ENCODE measurements at places on chromosomes 13 and 19. TPM values are rescaled to one million over a fixed set of nuclear protein-coding genes. Genes with fewer than 3 reads are reported as not detected.

Gene CD320
- 21.1 TPM for total RNA-seq

Gene HCST
- total RNA-seq: 63.0 TPM

Gene ZFR2
- 1.3 TPM for total RNA-seq

Gene DOCK6
- total RNA-seq: 0.62 TPM

Gene GRIN3B
- 1.8 TPM for total RNA-seq

Gene PPP1R15A
- total RNA-seq: 1,165 TPM

Gene BLOC1S3
- 15.2 TPM for total RNA-seq

- DNase-seq: no peak
Measured at GRCh38 chr19:10460714-10461046, 40.3 kb downstream of the PDE4A start.

DNA sequence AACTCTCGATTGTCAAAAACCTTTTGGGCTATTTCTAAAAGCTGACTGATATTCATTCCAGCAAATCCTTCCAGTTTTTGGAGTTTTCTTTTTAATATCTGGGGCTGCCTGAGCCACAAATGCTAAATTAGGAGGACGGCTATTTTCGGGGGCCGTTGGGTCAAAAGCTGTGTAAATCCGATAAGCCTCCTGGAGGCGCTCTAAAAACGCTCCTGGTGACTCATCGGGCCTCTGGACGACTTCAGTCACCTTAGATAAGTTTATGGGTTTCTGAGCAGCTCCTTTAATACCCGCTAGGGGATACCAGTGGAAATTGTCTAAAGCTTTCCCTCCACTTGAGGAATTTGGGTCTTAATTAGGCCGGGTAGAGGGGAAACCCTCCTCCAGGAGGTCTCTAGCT is 66.4 kb downstream of the ZNF730 start:
- DNase-seq: no peak

GRCh38 chr19:9986787-9987281 is 23.5 kb downstream of the COL5A3 start:
- no peak for DNase-seq

DNA sequence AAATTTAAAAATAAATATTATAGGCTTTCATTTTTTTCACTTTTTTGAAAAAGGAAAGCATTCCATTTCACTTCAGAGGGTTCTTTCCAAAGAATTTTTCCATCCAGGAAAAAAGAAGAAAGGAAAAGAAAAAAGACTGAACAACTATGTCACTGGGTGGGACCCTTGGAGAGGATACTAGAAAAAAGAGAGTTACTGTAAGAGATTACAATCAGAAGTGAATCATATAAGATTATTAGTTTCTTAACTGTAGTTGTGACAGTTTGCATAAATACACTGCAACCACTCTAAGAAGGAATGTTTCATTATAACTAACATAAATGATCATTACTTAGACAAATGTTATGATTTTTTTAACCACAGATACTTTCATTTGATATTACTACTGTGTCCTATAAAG is 87.8 kb downstream of the KLF12 start:
- no peak for DNase-seq

DNA sequence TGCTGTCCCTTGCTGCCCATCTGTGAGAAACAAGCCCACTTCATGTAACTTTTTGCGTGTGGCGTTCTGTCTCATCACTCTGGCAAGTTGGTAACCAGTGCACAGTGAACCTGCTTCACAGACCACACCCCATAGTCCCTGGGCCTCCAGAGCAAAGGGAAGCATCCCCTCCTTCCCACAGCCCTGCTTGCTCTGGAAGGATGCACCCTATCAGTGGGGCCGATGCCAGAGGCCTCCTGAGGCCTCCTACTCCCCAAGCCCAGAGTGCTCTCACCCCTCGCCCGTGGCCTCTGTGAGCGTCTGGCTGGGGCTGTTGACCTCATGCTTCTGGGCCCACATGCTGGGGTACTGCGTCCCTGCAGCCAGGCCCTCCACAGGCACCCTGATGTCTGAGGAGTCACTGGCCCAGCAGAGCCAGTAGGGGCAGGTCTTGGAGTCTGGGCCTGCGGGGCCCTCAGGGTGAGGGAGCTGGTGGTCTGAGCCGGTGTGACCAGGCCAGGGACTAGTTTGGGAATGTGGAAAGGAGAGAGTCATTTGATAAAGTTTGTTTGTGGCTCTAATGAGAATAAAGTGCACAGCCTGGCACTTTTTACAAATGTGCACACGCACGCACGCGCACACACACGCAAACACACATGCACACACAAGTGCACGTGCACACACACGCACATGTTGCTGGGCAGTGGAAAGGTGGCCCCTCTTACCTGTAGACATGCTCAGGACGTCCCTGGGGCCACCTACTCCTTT is 5.1 kb downstream of the TMEM86B start:
- no peak for DNase-seq

- DNase-seq: no peak
Measured at GRCh38 chr19:5977222-5977784, 637 bp downstream of the RANBP3 start.

DNA sequence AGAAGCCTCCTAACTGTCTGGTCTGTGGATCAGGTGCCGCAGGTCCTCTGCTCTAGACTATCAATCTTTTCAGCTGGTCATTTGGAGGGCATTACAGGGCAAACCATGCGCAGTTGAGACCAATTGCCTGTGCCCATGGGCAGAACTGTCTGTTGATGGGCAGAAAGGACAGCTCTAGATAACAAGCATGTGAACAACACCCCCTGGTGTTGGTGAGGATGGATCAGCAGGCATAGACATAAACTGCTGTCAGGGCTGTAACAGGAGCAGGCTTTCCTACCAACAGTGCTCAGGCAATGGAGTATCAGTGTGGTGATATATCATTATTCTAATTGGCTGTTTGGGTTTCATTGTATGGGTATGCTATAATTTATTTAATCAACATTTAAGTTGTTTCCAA is 104.7 kb upstream of the KL start:
- DNase-seq: no peak

DNA sequence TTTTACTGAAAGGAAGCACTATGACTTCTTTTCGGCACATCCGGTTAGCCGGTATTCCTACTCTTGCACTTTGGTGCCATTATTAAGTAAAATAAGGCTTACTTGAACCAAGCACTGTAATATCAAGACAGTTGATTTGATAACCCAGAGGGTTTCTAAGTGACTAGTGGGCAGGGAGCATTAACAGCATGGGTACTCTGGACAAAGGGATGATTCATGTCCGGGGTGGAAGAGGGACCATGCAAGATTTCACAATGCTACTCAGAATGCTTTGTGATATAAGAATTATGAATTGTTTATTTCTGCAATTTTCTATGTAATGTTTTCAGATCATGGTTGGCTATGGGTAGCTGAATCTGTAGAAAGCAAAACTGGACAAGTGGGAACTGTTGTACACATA is 282.1 kb downstream of the TDRD3 start:
- DNase-seq: no peak

DNA sequence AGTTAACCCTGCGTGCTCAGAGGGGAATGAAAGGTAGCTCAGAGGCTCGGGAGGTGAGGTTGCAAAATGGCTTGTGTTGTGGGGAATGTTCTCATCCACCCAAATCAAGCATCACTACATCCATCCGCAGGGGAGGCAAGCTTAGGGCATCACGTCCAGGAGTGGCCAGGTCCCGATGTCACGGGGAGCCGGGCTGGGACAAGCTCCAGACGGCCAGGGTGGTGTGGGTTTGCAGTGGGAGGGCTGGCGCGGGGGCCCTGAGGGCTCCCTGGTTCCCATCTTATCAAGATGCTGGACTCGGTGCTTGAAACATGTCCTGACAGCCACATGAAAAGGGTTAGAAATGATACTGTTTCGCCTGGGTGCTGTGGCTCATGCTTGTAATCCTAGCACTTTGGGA is 25.8 kb downstream of the EPN1 start:
- DNase-seq: no peak

DNA sequence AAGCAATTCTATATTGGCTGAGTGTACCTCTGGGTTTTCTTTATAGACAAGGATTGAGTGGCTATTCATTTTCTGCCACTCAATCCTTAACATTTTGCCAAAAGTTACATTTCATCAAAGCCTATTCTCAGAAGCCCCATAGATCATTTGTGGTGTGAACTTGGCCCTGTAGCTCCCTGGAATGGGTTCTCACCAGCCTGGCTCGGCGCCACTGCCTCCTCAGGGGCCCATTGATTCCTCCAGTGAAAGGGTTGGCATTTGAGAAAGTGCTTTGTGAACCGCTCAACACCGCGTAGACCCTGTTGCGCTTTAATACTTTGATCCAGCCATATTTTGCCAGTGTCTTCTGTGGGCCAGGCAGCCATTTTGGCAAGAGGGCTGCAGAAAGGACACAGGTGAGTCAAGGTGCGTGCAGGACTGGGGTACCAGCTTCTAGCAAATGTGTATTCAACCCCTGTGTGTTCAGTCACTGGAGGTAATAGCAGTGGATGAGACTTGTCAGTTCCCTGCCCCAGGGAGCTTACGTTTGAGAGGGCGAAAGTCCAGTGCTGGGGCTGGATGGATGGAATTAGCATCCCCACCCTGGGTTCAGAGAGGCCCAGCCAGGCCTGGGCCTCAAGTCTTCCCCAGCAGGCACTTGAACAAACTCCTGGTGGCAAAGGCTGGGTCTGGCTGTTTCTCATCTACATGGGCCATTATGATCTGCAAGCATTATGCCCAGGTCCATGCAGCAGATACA is 3.8 kb downstream of the RAB8A start:
- DNase-seq: no peak

- no peak for DNase-seq
Measured at GRCh38 chr19:10812902-10813404, 23.1 kb downstream of the TMED1 start.

- DNase-seq: no peak
Measured at GRCh38 chr13:33208290-33209220, 77.0 kb downstream of the STARD13 start.

GRCh38 chr19:2802826-2803225 is 16.8 kb upstream of the ZNF554 start:
- no peak for DNase-seq

Measured in T-helper 17 cell (primary cell).